ENCODE measurements at places on chromosomes 4 and X. TPM values are rescaled to one million over a fixed set of nuclear protein-coding genes. Genes with fewer than 3 reads are reported as not detected.
A peak's percentile ranks its signal among the peaks of the same experiment; 100 is the strongest.

Gene WNK3
- total RNA-seq: 2.2 TPM

Gene FAM9C
- total RNA-seq: not detected

Gene LPAR4
- not detected for total RNA-seq

Gene ITIH6
- not detected for total RNA-seq

Gene IL13RA1
- 34.8 TPM for total RNA-seq

Gene FMR1NB
- total RNA-seq: not detected

Gene ARHGEF38
- not detected for total RNA-seq

Gene SH3BGRL
- total RNA-seq: 97.8 TPM

GRCh38 chr4:106478152-106478551, 109.6 kb upstream of the GIMD1 start:
- no peaks in the 10 kb centered on the region for H3K4me1 ChIP-seq
- no peak overlapping the region for H3K4me3 ChIP-seq
- no peaks in the 10 kb centered on the region for H3K27me3 ChIP-seq
- H3K27ac ChIP-seq: no peak overlapping the region
- no peak for DNase-seq

DNA sequence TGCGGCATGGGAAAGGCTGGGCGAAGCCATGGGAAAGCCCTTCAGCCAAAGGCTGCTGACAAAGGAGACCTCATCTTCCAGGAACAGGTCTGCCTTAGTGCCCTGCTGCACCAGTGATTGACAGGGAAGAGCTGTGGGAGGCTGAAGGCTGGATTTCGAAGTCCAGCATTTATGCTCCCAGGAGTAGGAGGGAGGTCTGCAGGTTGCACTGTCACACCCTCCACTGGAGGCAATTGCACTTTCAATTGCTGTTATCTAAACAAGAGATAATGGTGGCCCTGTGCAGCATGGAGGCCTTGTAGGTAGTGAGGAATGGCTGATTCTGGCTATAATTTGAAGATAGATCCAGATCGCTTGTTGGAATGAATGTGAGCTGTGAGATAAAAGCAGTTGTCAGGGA, 43.7 kb downstream of the FAM114A1 start:
- no peaks in the 10 kb centered on the region for H3K4me1 ChIP-seq
- peaks cover 6% of the 10 kb centered on the region for H3K36me3 ChIP-seq
- no peak for DNase-seq
- H3K27ac ChIP-seq: no peak overlapping the region

DNA sequence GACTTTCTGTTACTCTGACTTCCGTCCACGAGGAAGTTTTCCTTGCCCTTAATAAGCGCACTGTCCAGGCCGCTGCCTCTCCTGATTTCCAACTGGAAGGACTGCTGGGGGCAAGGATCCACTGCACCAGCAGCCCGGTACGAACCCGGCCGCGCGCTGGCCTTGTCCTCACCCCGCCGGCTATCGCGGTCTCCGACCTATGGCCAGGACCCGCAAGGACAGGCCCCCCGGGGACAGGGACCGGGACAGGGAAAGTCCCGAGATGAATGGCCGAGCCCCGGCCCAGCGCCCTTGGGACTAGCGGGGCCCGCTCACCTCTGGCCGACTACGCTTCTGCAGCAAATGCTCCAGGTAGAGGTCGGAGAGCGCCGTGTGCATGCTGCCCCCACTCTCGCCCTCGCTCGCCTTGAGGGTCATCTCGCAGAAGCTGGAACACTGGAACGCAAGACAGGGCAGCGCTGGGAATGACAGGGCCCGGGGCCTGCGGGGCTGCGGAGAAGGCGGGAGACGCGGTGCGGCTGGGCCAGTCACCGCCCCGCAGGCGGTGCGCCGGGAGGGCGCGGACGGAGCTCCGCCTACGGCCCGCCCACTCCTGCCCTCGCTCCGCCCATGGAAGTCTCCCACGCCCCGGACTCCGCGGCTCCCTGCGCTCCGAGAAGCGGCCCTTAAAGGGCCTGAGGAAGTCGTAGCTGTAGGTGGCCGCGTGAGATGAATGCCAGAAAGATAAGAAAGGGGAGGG, at the start of gene MPP1:
Gene MPP1 (minus strand): TSS at position 529 of the 739 bp plus-strand sequence. CDS start 112 bp downstream, at position 417.
- H3K27ac ChIP-seq: no peak within 1 kb of the TSS
- no peaks in the 10 kb centered on the region for H3K27me3 ChIP-seq

DNA sequence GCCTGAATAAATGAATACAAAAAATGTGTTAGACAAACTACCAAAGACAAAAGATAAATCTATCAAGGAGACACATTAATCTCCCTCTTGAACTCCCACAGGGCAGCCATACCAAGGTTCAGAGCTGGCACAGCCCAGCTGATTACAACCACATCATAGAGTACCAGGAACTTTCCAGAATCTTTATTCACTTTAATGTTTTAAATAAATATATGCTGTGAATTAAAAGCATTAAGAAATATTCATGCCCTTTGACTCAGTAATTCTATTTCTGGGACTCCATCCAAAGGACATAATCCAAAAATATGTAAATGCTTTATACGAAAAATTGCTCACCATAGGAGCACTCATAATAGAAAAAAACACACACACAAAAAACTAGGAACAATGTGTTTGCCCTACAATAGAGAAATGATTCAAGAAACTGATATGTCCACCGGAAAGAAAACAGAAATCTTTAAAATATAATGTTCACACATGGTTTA, 126.0 kb downstream of the LDB2 start:
- H3K4me1 ChIP-seq: no peaks in the 10 kb centered on the region
- no peaks in the 10 kb centered on the region for H3K27me3 ChIP-seq
- no peak overlapping the region for H3K27ac ChIP-seq
- no peak for DNase-seq
- H3K36me3 ChIP-seq: no peaks in the 10 kb centered on the region
- no peak overlapping the region for H3K4me3 ChIP-seq

DNA sequence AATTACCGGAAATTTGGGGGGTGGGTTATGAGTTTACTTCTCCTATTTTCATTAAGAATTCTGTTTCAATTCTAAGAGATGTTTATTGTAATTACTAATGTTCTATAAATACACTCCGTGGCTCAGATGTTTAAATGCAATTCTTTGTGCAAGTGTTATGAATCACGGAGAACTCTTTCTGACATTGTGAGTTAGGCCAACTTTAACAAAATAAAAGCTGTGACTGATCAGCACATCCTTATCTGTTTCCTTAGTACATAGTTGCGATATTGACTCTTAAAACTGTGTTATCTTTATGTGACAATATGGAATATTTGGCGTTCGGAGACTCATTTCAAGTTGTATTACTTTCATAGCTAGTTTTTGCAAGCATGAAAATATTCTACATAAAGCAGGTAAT, 902 bp downstream of the KLHL4 start:
- no peaks in the 10 kb centered on the region for H3K4me1 ChIP-seq
- no peak for DNase-seq
- H3K27ac ChIP-seq: no peak overlapping the region
- no peaks in the 10 kb centered on the region for H3K36me3 ChIP-seq
- H3K4me3 ChIP-seq: no peak overlapping the region

DNA sequence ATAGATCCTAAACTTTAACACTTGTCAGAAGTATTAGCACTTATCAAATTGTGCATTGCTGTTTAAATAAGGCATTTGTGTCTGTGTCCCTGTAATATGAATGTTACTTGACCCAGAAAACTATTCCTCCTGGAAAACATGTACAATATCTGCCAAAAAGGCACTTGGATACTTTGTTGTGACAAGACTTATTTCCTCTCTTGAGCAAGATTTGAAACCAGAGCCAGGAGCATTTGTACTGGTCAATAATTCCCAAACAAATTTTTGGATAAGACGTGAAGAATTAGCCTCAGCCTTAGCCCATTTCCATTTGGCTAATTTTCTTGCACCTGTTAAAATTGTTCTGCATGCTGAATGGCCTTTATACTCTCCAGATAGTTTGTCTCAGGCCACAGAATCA, 176.3 kb upstream of the GK2 start:
- H3K27ac ChIP-seq: no peak overlapping the region
- no peaks in the 10 kb centered on the region for H3K27me3 ChIP-seq
- H3K4me3 ChIP-seq: no peak overlapping the region
- H3K36me3 ChIP-seq: no peaks in the 10 kb centered on the region
- DNase-seq: no peak
- H3K4me1 ChIP-seq: no peaks in the 10 kb centered on the region

DNA sequence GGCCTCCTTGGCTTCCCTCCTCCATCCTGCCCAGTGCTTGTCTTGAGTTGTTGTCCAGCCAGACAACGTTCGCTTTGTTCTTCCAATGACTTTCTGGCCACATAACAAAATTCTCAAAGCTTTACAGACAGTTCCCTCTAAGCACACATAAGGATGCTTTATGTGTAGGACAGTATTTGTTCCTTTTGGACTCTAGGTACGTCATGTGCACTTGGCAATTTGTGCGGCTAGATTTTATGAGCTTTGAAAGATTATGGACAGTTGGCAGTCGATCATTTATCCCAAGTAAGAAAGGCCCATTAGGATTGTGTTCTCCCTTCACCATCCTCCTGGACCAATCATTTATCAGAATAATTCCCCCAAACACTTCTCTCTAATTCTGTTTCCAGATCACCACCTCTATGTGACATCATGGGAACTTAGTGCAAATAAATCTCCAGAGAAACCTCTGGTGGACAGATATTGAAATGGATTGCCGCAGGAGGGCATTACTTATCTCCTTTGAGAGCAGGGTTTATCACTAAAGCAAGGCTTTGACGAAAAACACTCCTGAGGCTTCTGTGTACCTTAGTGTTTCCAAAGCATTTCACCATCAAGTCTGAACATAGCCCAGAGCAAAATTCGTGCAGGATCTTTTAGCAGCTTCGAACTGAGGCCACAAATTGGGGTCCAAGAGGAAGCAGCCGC, 77.4 kb upstream of the BMPR1B start:
- DNase-seq: no peak
- no peak overlapping the region for H3K27ac ChIP-seq
- H3K27me3 ChIP-seq: no peaks in the 10 kb centered on the region
- H3K36me3 ChIP-seq: no peaks in the 10 kb centered on the region
- H3K4me3 ChIP-seq: no peak overlapping the region

DNA sequence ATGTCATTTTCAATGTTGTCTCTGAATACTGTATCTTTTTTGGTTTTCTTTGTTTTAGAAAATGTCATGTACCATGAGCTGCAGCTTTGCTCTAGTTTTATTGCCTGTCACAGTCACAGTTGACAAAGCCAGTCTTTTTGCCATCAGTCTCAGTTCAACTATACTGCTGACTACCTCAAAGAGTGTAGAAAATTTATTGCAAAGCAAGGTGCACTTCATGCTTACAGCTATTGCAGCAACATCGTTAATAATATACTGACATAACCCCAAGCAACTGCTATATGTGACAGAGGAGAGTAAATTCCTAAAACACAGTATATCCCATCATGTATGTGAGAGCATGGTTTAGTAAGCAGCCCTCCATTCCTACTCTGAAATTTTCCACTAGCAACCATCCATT, 2022.3 kb downstream of the ARAP2 start:
- no peak overlapping the region for H3K27ac ChIP-seq
- H3K4me3 ChIP-seq: no peak overlapping the region
- no peaks in the 10 kb centered on the region for H3K27me3 ChIP-seq
- no peaks in the 10 kb centered on the region for H3K36me3 ChIP-seq
- no peaks in the 10 kb centered on the region for H3K4me1 ChIP-seq
- DNase-seq: no peak

GRCh38 chr4:137711502-137711901, 179.2 kb upstream of the PCDH18 start:
- H3K4me3 ChIP-seq: no peak overlapping the region
- H3K4me1 ChIP-seq: no peaks in the 10 kb centered on the region
- H3K27me3 ChIP-seq: no peaks in the 10 kb centered on the region
- no peak overlapping the region for H3K27ac ChIP-seq
- H3K36me3 ChIP-seq: no peaks in the 10 kb centered on the region

DNA sequence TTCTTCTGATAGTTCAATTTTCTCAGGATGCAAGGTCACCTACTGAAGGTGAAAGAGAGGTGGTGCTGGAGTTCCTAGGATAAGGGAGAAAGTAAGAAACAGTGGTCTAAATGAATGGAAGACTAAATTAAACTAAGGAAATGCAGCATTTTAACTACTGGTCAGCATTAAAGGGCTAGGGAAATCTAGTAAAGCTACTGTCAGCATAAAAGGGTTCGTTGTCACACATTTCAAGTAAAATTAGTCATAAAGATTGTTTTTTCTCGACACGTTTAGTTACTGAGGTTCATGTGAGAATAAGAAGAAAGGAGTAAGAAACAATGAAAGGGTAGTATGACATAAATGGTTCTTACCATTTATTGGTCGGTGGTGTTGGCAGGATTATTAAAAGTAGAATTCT, 40.0 kb upstream of the COX18 start:
- H3K36me3 ChIP-seq: no peaks in the 10 kb centered on the region
- H3K27ac ChIP-seq: no peak overlapping the region
- no peak overlapping the region for H3K4me3 ChIP-seq
- no peaks in the 10 kb centered on the region for H3K27me3 ChIP-seq
- no peak for DNase-seq

GRCh38 chr4:7584098-7584497, 149.4 kb upstream of the PSAPL1 start:
- H3K36me3 ChIP-seq: no peaks in the 10 kb centered on the region
- H3K27me3 ChIP-seq: no peaks in the 10 kb centered on the region
- no peak overlapping the region for H3K27ac ChIP-seq
- DNase-seq: no peak
- H3K4me3 ChIP-seq: no peak overlapping the region
- peaks cover 5% of the 10 kb centered on the region for H3K4me1 ChIP-seq

DNA sequence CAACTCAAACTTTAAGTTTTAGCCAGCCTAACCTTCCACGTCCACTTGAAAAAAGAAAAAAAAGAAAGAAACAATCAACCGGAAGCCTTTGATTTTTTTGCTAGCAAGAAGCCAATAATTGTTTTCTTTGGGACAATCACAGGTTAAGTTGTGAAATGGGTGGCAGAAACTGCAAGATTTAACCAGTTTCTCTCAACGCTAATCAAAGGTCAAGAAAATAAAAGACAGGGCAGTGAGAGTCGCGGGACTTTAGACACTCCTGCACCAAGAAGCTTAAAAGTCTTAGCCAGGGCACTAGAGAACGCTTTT, 1.0 kb downstream of the ACSL1 start:
- peak overlapping the region; percentile 82 for H3K27ac ChIP-seq
- peaks cover 7% of the 10 kb centered on the region for H3K4me1 ChIP-seq
- peak overlapping the region; percentile 75 for H3K4me3 ChIP-seq

Measured in tibial nerve (tissue), 4 donors.